Uterine smooth muscle cell (primary cell): ENCODE measurements at places on chromosomes 4 and X. TPM values are rescaled to one million over a fixed set of nuclear protein-coding genes. Genes with fewer than 3 reads are reported as not detected.

FAM241A gene
- 1.6 and 3.2 TPM in 2 replicates for total RNA-seq

TBC1D9 gene
- total RNA-seq: 43.1 and 50.1 TPM in 2 replicates

VEGFC gene
- total RNA-seq: 45.3 and 48.4 TPM in 2 replicates

TIGD4 gene
- 0.22 and 0.50 TPM in 2 replicates for total RNA-seq

GPR78 gene
- 0.11 and 0.62 TPM in 2 replicates for total RNA-seq

PCYT1B gene
- total RNA-seq: 2.1 and 4.2 TPM in 2 replicates

PHOX2B gene
- not detected in 2 replicates for total RNA-seq

ZFYVE28 gene
- total RNA-seq: 4.9 and 5.0 TPM in 2 replicates

DRD5 gene
- total RNA-seq: not detected in 2 replicates

HAUS3 gene
- total RNA-seq: 10.2 and 17.7 TPM in 2 replicates

RP2 gene
- 21.5 and 30.4 TPM in 2 replicates for total RNA-seq

APELA gene
- not detected in 2 replicates for total RNA-seq

PROM1 gene
- total RNA-seq: under 0.01 TPM in 1 of 2 replicates, not detected in the other

LONRF3 gene
- total RNA-seq: 0.44 and 1.00 TPM in 2 replicates

CT83 gene
- total RNA-seq: not detected in 2 replicates

P2RY4 gene
- total RNA-seq: under 0.01 TPM in 1 of 2 replicates, not detected in the other

LRP2BP gene
- 0.37 and 0.44 TPM in 2 replicates for total RNA-seq

GAB1 gene
- total RNA-seq: 8.9 and 12.5 TPM in 2 replicates

SYTL5 gene
- 0.66 and 1.2 TPM in 2 replicates for total RNA-seq

DCTD gene
- 110 and 116 TPM in 2 replicates for total RNA-seq
